ENCODE measurements at places on chromosomes 13 and 19. TPM values are rescaled to one million over a fixed set of nuclear protein-coding genes. Genes with fewer than 3 reads are reported as not detected.

The OR7C1 gene
- not detected for total RNA-seq

The WDR87 gene
- total RNA-seq: not detected

GRCh38 chr19:39805104-39805503 lies 26.4 kb downstream of the LEUTX start:
- DNase-seq: peak; percentile 19

DNA sequence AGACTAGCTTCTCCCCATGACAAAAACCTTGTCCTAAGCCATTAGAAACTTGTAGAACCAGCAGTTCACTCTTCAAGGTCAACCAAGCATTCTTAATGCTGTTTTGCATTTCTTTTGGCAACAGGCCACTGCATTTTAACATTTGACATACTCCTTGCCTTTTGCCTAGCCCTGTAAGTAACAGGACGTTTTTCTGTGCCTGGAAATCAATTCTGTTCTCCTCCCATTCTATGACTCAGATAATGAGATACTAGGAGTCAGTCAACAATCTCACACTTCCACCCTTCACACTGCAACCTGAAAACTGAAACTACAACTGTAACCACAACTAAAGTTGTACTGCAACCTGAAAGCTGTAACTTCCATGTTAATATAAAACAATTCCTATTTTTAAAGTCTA lies 268.7 kb downstream of the MZT1 start:
- no peak for DNase-seq

The TMEM272 gene
- total RNA-seq: not detected

GRCh38 chr19:646779-647565 lies 7.3 kb downstream of the FGF22 start:
- DNase-seq: no peak

GRCh38 chr13:113897966-113898365 lies 34.1 kb upstream of the GAS6 start:
- no peak for DNase-seq

The MEX3D gene
- total RNA-seq: 50.6 TPM

GRCh38 chr19:43639519-43640423 lies at the start of gene CADM4:
Gene CADM4 (minus strand): TSS chr19:43639850. CDS start chr19:43639790, 60 bp downstream.
- DNase-seq: peak; percentile 17

The GCDH gene
- 30.0 TPM for total RNA-seq

The DLL3 gene
- total RNA-seq: not detected

DNA sequence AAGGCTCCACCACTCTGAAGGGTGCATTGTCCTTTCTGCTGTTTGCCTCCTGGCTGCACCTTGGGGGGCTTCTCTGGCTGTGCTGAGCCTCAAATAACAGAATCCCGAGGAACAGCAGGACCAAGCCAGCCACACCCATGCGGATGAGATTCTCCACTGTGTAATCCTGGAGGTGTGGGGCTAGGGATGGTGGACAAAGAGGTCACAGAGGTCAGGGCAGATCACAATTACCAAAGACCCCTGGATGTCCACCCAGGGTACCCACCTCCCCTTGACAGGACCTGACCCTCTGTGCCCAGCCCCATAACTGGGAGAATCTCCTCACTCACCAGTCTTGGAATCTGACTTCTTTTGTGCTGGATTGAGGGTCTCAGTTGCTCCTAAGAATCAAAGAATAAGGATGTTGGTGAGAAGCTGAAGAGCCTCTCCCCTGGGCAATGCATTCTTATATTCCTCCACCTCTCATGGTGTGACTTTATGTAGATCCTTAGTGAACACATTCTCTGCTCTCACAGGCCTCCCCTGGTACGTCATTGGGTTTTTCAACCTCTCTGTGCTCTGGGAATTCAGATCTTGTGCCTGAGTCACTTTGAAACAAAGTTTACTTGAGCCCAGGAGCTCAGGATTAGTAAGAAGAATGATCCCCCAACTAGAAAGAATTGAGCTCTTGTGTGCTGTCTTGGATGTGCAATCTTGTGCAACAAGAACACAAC lies 5.2 kb downstream of the LILRA4 start:
- DNase-seq: peak; percentile 2

DNA sequence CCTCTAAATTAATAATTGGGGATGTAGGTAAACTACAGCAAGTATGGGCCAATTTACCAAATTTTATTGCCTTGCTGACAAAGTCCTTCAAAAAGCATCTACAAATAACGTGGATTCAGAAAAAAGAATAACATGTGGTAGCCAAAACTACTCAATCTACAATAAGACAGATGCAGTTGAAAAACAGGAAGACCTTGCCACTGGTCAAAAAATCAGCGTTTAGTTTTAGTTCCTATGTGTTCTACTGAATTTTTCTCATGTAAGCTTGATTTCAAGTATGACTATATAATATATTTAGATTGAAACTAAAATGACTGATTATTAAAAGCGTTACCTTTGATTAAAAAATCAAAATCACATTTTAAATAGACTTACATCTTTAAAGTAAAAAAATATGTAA lies 1317.6 kb downstream of the PCDH9 start:
- DNase-seq: no peak

- DNase-seq: no peak
These were observed 8.8 kb downstream of the GIPR start for GRCh38 chr19:45676851-45677263.

DNA sequence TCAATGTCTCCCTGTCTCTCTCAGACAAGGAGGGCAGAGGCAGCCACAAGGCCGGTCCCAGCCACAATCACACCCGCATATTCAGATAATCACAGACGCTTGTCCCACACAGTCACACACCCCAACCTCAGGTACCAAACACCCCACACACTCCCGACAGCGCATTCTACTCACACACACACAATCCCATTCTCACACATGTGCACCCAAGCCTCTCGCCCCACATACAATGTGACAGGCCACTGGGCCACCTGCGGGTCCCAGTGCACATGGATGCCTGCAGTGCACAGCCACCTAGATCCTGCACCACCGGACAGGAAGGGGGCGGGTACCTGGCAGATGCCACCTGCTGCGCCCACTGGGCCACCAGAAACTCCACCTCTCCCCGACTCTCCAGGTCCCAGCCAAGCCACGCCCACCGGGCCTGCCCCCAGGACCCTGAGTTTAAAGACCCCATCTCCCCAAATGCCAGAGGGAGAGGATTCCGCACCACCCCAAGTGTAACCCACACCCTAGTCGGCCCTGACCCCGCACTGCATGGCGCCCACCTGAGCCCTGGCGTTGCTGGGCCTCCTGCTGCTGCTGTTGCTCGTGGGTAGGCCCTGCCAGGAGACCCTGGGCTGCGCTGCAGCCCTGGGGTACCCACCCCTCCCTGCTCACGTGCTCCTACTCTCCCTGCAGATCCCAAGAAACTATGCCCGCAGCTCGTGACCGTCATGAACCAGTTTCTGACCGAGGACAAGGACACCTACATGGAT lies 10.6 kb downstream of the SCGB2B2 start:
- no peak for DNase-seq

GRCh38 chr13:94988654-94989053 lies 276.3 kb upstream of the SOX21 start:
- no peak for DNase-seq

GRCh38 chr19:42422901-42423461 lies 4.2 kb downstream of the LIPE start:
- no peak for DNase-seq

The ERICH4 gene
- not detected for total RNA-seq

DNA sequence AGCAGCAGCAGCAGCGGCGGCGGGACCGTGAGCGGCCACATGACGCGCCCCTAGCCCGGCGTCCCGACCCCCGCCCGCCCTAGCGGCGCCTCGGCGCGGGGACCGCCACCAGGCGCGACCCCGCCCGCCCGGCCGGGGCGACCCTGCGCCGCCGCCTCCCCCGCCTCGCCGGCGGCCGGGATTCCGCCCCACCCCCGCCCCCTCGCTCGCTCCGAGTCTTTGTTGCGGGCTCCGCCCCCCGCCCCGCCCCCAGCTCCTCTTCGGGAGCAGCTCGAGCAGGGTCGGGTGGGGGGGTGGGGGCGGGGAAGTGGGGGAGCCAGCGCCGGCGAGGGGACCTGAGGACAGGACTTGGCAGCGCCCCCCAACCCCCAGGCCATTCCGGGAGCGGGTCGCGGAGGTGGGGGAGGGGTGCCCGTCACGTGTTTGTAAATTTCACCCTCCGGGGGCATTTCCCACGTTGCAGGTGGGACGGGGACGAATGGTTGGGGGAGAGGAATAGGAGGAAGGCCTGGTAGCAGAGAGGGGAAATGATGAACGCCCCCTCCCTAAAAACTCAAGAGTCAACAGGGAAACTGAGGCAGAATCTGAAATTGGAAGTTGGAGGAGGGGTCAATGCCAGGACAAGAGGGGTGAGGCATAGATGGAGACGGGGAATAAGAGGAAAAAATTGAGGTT lies at the start of gene OLFM2:
Gene OLFM2, minus strand, starts transcription at position 190 of the 675 bp plus-strand sequence. Its CDS starts 149 bp downstream, at position 41.
- peak; percentile 42 for DNase-seq

DNA sequence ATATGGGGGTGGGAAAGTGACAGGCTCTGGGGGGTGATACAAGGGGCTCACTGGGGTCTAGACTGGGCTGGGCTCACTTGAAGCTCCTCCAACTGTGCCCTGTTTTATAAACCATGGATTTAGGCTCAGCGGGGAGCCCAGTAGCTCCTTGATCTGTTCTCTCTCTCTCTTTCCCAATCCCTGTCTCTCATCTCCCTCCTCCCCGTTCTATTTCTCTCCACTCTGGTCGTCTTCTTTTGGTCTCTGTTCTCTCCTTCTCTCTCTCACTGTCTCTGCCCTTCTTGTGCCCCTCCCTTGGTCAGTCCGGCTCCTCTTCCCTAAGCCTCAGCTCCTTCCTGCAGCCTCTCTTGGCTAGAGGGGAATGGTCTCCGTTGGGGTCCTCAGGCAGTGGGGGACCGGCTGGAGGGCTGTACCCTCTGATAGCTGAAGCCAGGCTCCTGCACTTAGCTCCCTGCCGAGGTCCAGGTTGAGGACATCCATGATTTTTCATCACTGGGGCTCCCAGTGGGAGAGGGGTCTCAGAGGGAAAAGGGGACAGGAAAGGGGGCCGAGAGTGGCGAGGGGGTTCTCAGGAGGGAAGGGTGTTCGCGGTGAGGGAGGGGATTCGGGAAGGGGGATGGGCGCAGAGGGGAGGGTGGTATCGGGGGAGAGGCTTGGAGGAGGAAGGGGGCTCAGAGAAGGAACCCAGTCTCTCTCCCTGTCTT lies 8.5 kb downstream of the UNC13A start:
- DNase-seq: peak; percentile 30

- no peak for DNase-seq
These were observed 377.0 kb downstream of the ITGBL1 start for GRCh38 chr13:101829484-101829883.

DNA sequence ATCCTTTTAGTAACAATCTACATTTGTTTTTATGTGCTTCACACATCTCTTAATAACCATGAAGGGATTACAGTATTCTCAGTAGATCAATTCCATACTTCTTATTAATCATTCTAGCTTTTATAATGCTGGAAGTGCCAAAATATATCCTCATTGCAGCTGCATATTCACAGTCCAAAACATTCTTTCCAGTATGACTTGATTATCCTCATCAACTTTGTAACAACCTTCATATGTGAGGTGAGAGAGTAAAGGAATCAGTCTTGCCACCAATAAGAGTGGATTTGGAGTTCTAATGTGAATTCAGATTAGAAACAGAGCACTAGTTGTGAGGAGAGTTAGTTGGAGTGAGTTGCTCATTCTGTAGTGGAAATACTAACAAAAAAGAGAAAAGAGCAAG lies 208.0 kb upstream of the SPRY2 start:
- DNase-seq: no peak

The KLK6 gene
- total RNA-seq: not detected

DNA sequence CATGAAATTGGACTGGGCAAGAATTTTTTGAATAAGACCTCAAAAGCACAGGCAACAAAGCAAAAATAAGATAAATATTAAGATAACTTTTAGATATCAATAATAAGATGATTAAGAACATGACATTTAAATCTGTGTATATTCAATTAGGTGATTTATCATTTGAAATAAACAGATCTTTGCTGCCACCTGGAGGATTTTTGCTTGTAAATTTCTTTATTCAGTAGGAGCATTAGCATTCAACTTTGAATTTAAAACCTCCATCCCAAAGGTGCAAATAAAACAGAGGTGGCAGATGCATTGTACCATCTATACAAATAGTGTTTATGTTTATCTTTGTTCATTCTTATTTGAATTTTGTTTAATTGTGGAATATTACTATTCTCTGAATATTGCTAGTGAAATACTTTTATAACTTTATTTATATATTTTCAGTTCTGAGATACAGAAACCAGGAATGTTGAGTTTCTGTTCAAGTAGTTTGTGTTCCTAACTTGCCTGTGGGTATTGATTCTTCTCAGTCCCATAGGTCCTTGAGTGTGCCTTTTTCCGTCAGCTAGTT lies 20.9 kb downstream of the COG6 start:
- DNase-seq: peak; percentile 66

GRCh38 chr19:14404312-14404711 lies 14.8 kb downstream of the DDX39A start:
- DNase-seq: no peak

DNA sequence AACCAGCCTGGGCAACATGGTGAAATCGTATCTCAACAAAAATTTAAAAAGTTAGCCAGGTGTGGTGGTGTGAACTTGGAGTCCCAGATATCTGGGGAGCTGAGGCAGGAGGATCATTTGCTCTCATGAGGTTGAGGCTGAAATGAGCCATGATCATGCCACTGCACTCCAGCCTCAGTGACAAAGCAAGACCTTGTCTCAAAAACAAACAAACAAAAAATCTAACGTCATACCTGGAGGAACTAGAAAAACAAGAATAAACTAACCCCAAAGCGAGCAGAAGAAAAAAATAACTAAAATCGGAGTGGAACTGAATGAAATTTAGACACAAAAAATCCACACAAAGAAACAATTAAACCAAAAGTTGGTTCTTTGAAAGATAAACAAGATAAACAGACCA lies 1885.1 kb downstream of the OLFM4 start:
- no peak for DNase-seq

GRCh38 chr13:30997697-30998096 lies 65.2 kb downstream of the TEX26 start:
- no peak for DNase-seq

- no peak for DNase-seq
These were observed 55.4 kb upstream of the GTF2F2 start for GRCh38 chr13:45064889-45065288.

The ZSCAN4 gene
- not detected for total RNA-seq

GRCh38 chr13:31625115-31625514 lies 114.2 kb upstream of the RXFP2 start:
- peak; percentile 59 for DNase-seq

- peak; percentile 63 for DNase-seq
These were observed 20.3 kb downstream of the LYL1 start for GRCh38 chr19:13082192-13083007.

The FXYD3 gene
- not detected for total RNA-seq

- no peak for DNase-seq
These were observed 661 bp upstream of the BABAM1 start for GRCh38 chr19:17266589-17266974.

- DNase-seq: no peak
These were observed 55.0 kb downstream of the GPR12 start for GRCh38 chr13:26705536-26705935.

DNA sequence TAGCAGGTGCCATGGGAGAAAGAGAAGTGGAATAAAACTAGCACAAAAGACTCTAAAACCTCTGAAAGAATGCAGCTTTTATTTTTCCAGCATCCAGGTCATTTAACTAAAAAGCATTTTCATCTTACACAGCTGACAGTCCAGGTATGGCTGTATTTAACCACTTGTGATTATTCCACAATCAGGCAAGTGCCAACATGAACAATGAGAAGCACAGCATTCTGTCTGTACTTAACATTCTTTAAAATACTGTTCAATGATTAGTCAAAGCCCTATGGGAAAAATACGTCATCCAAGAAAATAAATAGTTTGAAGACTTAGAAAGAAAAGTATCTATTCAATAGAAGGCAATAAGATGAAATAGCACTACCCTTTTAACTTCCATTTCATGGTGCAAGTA lies 246.9 kb downstream of the LIG4 start:
- no peak for DNase-seq

- peak; percentile 49 for DNase-seq
These were observed at the start of gene ADPRHL1 for GRCh38 chr13:113452942-113453901. Gene ADPRHL1 (minus strand): TSS chr13:113453488. CDS start chr13:113453437, 51 bp downstream.
